ENCODE measurements at places on chromosomes 5 and 9. TPM values are rescaled to one million over a fixed set of nuclear protein-coding genes. Genes with fewer than 3 reads are reported as not detected.

- no peak overlapping the region for H3K4me3 ChIP-seq
- no peak for DNase-seq
- H3K4me1 ChIP-seq = peaks cover 5% of the 10 kb centered on the region
- no peaks in the 10 kb centered on the region for H3K36me3 ChIP-seq
- H3K27ac ChIP-seq = no peak overlapping the region
- H3K27me3 ChIP-seq = peaks cover 45% of the 10 kb centered on the region
Observed at GRCh38 chr9:97850746-97851445, 2.1 kb upstream of the FOXE1 start.

Gene FOXD4L6
- total RNA-seq = not detected

GRCh38 chr5:58156973-58157701 lies 302.7 kb downstream of the PLK2 start:
- DNase-seq = no peak
- H3K27ac ChIP-seq = no peak overlapping the region
- no peaks in the 10 kb centered on the region for H3K4me1 ChIP-seq
- no peaks in the 10 kb centered on the region for H3K27me3 ChIP-seq
- no peaks in the 10 kb centered on the region for H3K36me3 ChIP-seq
- no peak overlapping the region for H3K4me3 ChIP-seq

Gene BRINP1
- not detected for total RNA-seq

DNA sequence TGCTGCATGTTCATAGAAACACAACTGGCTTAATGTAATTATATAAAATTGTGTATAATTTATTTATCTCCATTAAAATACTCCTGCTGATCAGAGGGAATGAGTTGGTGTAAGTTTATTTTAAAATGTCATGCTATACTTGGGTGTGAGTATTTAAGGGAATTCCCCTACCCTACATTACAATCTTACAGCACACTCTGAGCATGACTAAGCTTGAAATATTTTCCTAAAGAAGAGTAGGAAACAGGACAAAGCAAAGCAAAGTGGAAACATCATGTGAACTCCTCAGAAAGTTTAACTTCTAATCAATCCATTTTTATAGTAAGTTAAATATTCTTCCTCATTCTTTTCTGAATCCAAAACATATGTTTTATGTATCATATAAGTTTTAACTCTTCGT lies 1271.3 kb downstream of the EFNA5 start:
- H3K36me3 ChIP-seq = no peaks in the 10 kb centered on the region
- no peaks in the 10 kb centered on the region for H3K4me1 ChIP-seq
- H3K4me3 ChIP-seq = no peak overlapping the region
- H3K27me3 ChIP-seq = no peaks in the 10 kb centered on the region

DNA sequence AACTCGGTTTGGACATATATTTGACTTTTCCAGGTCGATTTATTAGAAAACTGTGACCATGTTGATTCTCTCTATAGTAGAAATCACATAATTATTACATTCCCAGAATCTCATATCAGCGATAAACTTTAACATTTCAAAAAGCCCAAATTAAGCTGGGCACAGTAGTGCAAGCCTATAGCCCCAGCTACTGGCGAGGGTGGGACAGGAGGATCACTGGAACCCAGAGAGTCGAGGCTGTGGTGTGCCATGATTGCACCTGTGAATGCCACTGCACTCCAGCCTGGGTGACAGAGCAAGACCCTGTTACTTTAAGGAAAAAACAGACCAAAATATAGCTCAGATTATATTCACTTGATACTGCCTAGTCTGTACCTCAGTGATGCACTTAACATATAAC lies 128.9 kb downstream of the CPLANE1 start:
- peaks cover 9% of the 10 kb centered on the region for H3K4me1 ChIP-seq
- H3K36me3 ChIP-seq = peaks cover 11% of the 10 kb centered on the region
- H3K4me3 ChIP-seq = no peak overlapping the region
- no peak overlapping the region for H3K27ac ChIP-seq

Gene PSD2
- total RNA-seq = not detected
